ENCODE measurements at places on chromosomes 2 and 18.

DNA sequence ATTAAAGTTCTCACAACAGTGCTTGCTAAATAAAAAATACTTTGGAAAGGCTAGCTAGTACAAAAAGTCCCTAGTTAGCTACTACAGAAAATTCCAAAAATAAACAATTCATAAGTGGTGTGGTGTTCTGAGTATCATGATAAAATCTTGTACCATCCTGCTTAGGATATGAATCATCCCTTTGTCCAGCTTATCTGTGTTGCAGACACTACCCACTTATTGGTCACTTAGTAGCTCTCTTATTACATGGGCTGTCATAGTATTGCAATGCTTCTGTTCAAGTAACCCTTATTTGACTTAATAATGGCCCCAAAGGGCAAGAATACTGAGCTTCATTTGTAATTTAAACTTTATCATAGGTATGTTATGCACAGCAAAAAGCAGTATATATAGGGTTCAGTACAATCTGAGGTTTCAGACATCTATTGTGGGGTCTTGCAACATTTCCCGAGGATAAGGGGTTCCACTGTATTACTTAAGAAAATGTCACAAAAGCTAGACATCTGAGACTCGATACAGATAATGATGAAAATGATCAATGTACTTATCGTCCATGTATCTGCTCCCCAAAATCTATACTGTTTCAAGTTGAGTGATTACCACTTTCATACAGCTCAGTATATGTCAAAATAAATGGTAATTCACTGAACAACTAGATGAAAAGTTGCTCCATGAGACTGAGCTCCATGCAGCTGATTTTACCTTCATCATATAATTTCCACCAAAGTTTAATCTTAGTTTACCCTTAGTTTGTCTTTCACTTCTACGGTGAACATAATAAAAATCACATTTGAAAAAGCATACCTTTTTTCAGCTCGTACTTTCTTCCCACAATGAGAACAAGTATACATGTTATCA is 93.8 kb downstream of the C2orf74 start:
- no peak for DNase-seq

DNA sequence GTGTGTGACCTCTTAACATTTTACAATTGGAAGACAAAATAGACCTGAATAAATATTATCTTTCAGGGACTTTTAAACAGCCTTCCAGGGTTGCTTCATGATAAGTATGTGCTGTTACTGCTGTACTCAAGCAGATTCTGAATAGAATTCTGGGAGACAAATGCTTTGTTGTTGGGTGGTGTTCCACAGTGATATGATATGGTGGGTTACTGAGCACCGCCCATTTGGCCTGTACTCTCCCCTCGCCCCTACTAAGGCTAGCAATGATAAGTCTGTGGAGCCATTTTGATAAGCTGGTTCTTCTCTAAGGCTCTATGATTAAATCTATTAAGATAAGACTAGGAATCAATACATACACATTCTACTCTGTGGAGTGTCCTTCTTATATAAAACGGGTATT is 89.8 kb upstream of the ITGA4 start:
- no peak for DNase-seq

DNA sequence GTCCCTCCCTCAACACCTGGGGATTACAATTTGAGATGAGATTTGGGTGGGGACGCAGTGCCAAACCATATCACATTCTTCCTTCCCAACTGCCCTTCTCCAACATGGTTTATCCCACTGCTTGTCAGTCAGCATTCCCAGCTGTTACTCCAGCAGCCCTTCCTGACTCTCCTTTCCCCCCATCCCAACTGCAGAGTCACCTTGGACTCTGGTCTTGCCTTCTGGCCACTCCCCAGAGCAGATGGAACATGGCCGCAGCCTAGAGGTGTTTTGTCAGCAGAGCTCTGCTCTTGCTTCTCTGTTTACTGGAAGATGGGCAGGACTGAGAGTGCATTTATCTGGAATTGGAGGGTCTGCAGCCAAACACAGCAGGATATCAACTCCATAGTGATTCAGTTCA is 51.2 kb upstream of the MEX3C start:
- no peak for DNase-seq

DNA sequence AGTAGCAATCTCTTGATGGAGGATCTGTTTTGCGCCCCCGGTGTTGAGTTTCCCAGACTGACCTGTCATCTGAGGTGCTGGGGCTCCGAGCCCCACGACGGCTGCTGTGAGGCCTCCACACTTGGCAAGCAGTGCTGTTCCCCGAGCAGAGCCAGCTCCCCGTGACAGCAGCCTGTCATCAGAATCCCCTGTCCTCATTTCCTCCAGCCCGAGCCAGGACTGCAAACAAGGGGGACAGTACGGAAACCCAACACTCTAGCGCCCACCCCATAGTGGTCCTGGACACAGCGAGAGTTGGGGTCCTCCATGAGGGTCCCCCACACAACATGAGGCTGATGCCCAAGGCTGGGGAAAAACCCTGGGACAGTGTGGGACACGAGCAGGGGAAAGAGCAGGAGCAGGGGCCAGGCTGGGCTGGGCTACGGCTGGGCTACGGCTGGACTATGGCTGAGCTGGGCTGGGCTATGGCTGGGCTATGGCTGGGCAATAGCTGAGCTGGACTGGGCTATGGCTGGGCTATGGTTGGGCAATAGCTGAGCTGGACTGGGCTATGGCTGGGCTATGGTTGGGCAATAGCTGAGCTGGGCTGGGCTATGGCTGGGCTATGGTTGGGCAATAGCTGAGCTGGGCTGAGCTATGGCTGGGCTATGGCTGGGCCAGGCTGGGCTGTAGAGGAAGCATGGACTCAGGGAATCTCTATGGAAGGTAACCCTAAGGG is 1.5 kb upstream of the KLHL30 start:
- no peak for DNase-seq

- no peak for DNase-seq
Observed at GRCh38 chr2:63594660-63595059, 5.9 kb downstream of the MDH1 start.

DNA sequence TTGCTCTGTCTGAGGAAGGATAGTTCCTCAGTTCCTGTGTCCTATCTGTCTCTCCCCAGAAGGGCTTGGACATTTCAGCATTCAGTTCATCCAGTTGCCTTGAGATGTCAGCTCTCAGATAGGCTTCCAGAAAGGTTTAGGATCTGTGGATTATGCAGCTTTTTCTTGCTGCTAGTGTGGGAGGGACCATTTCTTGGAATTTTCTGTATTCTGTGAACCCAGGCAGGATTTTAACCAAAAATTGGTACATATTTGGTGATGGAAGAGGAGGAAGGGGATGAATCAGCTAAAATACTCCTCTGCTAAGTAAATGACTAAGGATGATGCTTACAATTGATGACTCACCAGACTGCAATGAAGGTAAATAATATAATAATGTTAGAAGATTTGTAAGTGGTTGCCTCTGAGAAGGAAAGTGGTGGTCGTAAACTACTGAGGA is 58.6 kb upstream of the DOCK10 start:
- DNase-seq = no peak

- peak; percentile 26 for DNase-seq
Observed at GRCh38 chr2:147623328-147623727, 221.5 kb upstream of the ACVR2A start.

- peak; percentile 68 for DNase-seq
Observed at GRCh38 chr2:224025874-224026273, 13.2 kb downstream of the SERPINE2 start.

- DNase-seq = no peak
Observed at GRCh38 chr2:172308253-172308935, 119.0 kb upstream of the ITGA6 start.

- no peak for DNase-seq
Observed at GRCh38 chr18:58668897-58669296, 2.4 kb upstream of the MALT1 start.

DNA sequence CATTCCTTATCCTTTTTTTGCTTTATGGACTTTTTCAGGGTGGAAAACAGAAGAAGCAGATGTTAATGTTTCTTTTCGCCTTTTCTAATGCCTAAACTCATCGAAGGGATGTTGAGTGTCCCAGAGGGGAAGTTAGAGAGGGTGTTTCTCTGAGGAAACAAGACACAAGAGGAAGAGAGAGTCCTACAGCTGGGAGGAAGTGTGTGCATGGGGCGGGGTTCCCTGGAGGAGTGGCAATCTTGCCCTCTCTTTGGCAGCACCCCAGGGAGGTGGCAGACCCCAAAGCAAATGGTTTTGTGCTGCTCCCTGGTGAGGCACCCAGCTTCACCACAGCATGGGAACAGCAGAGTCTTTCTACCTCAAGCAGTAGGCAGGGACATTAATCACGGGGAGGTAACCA is 377.6 kb downstream of the RND3 start:
- DNase-seq = no peak

GRCh38 chr2:51846796-51847195 is 814.9 kb upstream of the NRXN1 start:
- no peak for DNase-seq

DNA sequence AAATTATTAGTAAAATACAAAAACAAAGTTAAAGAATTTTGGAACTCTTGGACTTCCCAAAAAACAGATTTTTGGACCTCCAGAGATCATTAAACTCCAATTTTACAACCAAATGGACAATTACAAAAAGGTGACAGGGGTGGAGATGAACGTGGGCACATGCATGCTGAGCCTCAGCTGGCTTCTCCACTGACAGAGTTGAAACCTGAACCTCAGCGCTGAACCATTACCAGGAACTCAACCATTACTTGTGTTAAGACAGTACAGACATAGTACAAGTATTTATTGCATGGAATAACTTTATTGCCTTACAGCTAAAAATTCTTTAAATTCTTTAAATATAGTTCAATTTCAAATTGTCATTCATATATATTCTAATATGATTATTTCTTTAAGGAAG is 33.0 kb upstream of the KIDINS220 start:
- no peak for DNase-seq

DNA sequence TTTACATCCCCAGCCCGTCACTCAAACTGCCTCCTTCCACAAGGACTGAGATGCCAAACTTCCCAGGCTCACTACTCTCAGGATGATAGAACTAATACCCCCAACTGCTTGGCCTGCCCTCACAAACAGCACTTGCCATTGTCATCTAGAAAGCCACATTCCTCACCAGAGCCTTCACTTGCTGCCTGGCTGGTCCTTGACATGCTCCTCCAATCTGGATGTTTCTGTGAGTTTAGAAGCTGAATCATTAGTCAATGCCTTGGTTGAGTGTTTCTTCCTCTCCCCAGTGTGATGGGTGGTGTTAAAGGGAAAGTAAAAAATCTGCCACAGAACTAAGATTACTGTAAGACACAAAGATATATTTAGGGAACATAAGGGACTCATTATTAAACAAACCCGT is 52.5 kb downstream of the MARCHF4 start:
- no peak for DNase-seq

DNA sequence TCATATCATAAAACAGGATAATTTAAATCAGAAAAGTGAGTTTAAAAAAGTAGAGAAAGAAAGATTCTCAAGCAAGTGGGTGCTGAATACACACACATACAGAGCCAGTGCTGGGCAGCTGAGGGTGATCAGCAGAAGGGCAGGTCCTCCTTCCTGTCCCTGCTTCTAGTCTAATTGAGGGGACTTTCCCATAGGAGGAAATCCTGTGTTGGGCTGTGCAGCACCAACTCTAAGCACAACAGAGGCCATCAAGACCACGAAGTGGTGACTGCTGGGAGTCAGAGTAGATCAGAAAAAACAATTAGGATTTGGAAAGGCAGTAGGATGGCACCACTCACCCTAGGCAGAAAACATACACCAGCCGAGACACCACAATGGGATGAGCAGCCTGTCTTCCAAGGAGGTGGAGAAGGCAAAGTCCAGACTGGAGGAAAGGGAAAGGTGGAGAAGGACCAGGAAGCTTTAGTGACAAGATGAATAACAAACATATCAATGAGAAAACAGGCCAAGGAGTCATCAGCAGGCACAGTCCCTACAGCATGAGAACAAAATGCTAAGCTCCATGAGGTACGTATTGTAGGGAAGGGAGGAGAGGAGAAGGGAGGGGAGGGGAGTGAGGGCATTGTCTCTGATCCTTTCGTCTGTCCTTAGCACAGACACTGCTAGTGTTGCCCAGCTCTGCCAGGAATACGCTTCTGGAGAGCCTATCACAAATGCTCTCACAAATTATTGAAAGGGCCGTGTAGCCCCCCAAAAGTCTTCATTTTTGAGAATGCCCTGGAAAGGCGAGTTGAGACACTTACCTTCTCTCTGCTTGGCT is 16.7 kb upstream of the MSGN1 start:
- no peak for DNase-seq

DNA sequence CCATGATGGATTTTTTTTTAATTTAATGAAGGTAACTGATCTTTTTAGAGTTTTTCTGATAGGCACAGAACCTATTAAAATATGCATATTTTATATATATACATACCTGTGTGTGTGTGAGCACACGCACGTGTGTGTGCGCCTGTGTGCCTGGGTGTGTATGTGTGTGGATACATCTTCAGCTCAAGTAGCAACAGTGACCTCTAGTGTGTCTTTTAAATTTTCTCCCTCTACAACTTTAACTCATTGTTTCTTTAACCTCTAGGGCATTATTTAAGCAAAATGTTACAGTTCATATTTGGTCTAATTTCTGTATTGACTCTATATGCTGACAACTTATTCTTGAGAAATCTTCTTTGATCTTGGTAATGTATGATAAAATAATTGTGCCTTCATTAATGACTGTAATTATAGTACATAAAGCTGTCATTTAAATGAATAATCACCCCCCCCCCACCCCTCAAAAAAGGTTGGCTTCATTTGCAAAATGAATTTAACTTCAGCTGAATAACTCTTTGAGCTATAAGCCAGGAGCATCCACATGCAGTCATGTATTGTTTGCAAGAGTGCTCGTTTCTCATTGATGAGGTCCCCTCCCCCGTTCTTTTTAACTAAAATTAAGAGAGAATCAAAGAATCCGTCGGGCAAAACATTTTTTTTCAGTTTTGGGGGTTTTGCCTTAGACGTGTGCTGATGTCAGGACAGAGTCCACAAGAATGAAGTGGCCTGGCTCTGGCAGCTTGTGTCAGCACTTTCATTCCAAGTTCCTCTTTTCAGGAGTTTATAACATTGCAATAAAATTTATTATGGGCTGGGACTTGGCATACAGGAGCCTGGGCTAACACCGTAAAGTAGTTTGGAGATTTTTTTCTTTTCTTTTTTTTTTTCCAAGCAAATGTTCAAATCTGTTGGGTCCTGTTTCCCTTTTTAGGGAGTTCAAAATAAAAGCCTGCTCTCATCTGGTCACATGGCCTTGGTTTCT is 80.0 kb downstream of the ETAA1 start:
- DNase-seq = no peak

- no peak for DNase-seq
Observed at GRCh38 chr2:241796610-241797138, 12.3 kb upstream of the NEU4 start.

GRCh38 chr2:41872646-41873045 is 175.2 kb upstream of the PKDCC start:
- no peak for DNase-seq
